ENCODE measurements at places on chromosomes 6 and 20.

GRCh38 chr6:142679907-142680700 is 264.9 kb downstream of the HIVEP2 start:
- no peak for DNase-seq

DNA sequence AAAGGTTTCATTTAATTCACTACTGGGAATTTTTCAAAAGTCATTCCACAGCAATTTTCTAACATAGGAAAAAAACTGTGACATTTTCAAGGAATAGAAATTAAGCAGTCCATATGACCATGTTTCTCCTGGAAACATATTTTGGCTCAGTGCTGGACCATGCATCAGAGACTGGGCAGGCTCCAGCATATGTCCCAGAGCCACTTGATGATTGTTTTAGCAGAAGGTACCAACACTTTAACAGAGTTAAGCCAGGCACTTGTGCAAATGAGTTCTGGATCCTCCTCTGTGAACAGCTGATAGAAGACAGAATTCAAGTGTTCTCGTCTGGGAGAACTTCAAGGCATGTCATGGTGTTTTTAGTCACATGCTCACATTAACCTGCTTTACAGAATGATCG is 516.3 kb downstream of the COL12A1 start:
- DNase-seq, result no peak

DNA sequence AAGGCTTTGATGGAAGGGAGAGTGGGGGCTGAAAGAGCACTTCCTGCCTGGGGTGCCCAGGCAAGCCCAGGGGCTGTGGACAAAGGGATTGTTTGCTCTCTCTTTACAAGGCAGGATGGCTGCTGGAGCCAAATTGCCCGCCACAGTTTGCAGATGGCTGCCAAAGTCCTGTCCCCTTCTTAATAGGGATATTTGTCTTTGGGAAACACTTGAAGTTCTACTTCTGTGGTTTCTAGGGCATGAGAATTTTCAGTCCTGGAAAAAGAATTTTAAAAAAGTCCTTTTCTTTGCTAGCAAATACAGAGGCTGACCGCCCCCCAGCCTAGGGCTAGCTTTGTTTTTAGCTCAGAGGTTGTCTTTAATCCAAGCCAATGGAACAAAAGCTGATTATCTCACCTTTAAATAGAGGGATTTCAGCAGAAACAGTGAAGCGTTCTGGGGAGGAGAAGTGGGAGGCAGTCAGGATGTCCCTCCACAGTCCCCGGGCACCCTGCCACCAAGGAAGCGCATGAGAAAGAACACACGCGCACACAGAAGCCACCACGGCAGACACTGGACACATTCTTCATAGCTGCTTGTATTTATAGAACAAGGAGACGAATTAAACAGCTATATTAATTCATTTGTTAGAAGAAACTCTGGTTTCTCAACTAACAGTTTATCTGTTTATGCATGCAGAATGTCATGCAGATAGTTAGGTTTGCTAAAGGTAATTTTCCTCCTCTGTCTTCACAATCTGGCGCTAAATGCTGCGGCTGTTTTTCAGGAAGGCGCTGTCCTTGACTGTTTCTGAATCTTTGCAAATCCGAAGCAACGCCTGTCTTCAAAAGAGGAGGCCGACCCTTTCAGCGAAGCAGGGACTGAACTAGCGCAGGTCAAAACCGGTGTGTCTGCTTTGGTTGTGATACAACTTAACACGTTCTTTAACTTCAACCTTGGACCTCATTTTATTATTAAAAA is 736.9 kb downstream of the QKI start:
- no peak for DNase-seq

DNA sequence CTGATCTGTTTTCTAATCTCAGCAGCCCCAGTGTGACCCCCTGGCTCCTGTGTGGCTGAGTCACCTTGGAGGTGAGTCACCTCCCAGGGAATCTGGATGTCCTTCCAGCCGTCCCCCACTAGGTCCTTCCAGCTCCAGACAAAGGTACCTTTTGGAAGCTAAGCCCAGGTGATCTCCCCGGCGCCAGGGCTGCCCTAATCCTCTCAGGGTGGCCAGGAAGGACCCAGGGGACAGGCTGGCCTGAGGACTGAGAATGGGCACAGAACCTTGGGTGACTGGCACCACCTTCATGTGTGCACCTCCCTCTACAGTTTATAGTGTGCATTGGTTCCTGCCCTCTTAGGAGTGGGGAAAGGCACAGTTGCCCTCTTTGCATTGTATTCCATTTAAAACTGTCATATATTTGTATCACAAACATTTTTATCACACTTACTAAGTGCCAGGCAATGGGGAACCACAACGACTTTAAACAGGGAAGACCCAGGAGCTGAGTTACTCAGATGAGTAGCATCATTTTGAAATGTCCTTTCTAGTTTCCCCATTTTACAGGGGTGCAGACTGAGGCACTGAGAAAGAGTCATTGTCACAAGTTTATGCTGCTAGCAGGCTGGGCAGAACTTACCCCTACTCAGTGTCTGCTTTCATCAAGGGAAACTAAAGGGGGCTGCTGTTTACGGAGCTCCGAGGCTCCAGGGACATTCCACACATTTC is 2.6 kb upstream of the BPIFB4 start:
- peak; percentile 41 for DNase-seq

GRCh38 chr20:52904837-52905236 is 67.3 kb upstream of the TSHZ2 start:
- DNase-seq, result no peak

Data from HT-29 (cell line).